Mesothelial cell of epicardium (in vitro differentiated cells): ENCODE measurements at places on chromosomes 11 and 22. TPM values are rescaled to one million over a fixed set of nuclear protein-coding genes. Genes with fewer than 3 reads are reported as not detected.

The HEPHL1 gene
- total RNA-seq = not detected in 3 replicates

The GP1BB gene
- 1.4 to 5.7 TPM (median 4.4 TPM) in 3 replicates for total RNA-seq

The ASRGL1 gene
- total RNA-seq = 6.5 to 7.5 TPM (median 6.7 TPM) in 3 replicates

The RASL10A gene
- total RNA-seq = 2.5 to 3.8 TPM (median 3.1 TPM) in 3 replicates

The KCNE3 gene
- 4.3 to 5.1 TPM (median 5.0 TPM) in 3 replicates for total RNA-seq

The MTMR3 gene
- total RNA-seq = 54.4 to 58.8 TPM (median 58.7 TPM) in 3 replicates

The MAJIN gene
- not detected in 3 replicates for total RNA-seq

The FOLR1 gene
- 0.44 to 1.0 TPM (median 0.47 TPM) in 3 replicates for total RNA-seq

The TEF gene
- total RNA-seq = 10.4 to 10.5 TPM (median 10.4 TPM) in 3 replicates

The RRM1 gene
- 49.4 to 58.6 TPM (median 51.7 TPM) in 3 replicates for total RNA-seq

The GGTLC2 gene
- total RNA-seq = 0.31 TPM in 1 of 3 replicates, not detected in the others

The HEPN1 gene
- total RNA-seq = not detected in 3 replicates

The KCNQ1 gene
- total RNA-seq = 6.9 to 8.5 TPM (median 8.4 TPM) in 3 replicates

The VSIG10L2 gene
- not detected in 3 replicates for total RNA-seq

The NEFH gene
- total RNA-seq = 3.4 to 4.3 TPM (median 3.5 TPM) in 3 replicates

The NRXN2 gene
- total RNA-seq = 9.8 to 14.0 TPM (median 12.0 TPM) in 3 replicates

The MYO7A gene
- 1.8 to 2.4 TPM (median 2.2 TPM) in 3 replicates for total RNA-seq

The TRIM51 gene
- not detected in 3 replicates for total RNA-seq

The MDK gene
- total RNA-seq = 1,547 to 1,604 TPM (median 1,586 TPM) in 3 replicates

The KDM4F gene
- not detected in 3 replicates for total RNA-seq

The DEUP1 gene
- total RNA-seq = 0.66 to 1.2 TPM (median 1.2 TPM) in 3 replicates

The OR52I2 gene
- total RNA-seq = not detected in 3 replicates

The AMBRA1 gene
- total RNA-seq = 48.4 to 48.9 TPM (median 48.8 TPM) in 3 replicates

The SPI1 gene
- 0.36 to 0.51 TPM in 2 of 3 replicates, not detected in the other for total RNA-seq

The CASTOR1 gene
- total RNA-seq = 10.9 to 13.5 TPM (median 13.5 TPM) in 3 replicates

The WBP2NL gene
- not detected in 3 replicates for total RNA-seq

The SLC36A4 gene
- total RNA-seq = 23.6 to 25.3 TPM (median 24.7 TPM) in 3 replicates

The ELMOD1 gene
- total RNA-seq = 0.69 to 0.75 TPM (median 0.73 TPM) in 3 replicates

The CYTH4 gene
- 0.11 TPM in 1 of 3 replicates, not detected in the others for total RNA-seq

The FAM227A gene
- total RNA-seq = 10.3 to 11.9 TPM (median 11.0 TPM) in 3 replicates
